Left ventricle myocardium superior (tissue), 1 donor: ENCODE measurements at places on chromosomes 4 and X.

- DNase-seq: no peak
Observed at GRCh38 chr4:99998062-99998867, 48.2 kb upstream of the H2AZ1 start.

GRCh38 chr4:7344636-7345155 is 90.0 kb downstream of the PSAPL1 start:
- no peak for DNase-seq

- DNase-seq: no peak
Observed at GRCh38 chr4:112854420-112854819, 195.0 kb upstream of the ANK2 start.

DNA sequence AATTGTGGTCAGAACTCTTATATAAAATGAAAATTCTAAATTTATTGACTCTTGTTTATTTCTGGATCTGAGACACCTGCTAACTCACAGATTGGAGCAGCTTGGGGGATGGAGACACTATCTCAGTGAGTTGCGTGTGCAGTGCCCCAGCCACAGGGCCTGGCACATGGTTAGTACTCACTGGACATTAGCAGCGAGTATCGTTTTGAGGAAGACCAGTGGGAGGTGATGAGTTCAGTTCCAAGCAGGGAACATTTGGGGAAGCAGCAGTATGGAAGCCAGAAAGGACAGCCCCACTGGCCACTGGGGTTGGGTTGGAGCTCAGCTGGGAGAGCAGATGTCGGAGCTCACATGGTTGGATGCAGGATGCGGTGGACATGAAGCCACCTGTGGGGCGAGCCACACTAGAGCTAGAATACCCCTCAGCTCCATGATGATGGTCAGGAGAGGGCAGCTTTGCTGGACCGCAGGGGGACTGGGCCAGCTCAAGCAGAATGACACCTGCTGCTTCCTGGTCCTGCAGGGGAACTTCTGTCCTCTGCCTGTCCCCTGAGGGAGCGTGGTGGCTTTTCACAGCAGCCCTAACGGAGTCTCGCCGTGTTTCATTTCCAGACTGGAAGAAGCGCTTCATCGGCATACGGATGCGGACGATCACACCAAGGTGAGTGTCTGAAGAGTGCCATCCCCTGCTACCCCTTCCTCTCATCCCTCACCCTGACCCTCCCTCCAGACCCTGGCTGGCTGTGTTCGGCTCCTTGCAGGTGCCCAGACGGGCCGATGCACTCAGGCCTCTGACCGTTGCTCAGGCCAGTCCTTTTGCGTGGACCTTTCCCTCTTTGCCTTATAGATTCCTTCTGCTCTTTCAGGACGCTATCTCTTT is 32.5 kb downstream of the HTRA3 start:
- DNase-seq: no peak

DNA sequence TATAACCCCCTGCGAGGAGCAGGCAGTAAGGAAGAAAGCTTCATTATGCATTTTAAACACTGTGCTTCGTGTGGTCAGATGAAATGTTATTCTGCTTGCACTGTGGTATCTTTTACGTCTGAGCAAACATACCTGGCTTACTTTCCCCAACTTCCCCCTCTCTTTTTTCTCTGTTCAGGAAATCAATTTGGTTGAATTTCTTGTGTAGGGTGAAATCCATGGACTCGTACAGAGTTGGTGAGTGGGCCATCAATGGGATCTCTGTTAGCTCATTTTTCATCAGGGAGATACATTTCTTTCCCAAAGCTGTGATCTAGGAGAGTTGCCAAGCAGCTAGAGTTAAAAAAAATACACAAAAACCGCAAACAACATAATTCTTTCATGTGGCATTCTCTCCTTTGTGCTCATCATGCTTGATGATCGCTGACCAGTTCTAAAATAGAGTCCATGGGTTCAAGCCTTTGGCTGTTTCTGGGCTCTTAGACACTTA is 98.5 kb downstream of the FRAS1 start:
- no peak for DNase-seq

DNA sequence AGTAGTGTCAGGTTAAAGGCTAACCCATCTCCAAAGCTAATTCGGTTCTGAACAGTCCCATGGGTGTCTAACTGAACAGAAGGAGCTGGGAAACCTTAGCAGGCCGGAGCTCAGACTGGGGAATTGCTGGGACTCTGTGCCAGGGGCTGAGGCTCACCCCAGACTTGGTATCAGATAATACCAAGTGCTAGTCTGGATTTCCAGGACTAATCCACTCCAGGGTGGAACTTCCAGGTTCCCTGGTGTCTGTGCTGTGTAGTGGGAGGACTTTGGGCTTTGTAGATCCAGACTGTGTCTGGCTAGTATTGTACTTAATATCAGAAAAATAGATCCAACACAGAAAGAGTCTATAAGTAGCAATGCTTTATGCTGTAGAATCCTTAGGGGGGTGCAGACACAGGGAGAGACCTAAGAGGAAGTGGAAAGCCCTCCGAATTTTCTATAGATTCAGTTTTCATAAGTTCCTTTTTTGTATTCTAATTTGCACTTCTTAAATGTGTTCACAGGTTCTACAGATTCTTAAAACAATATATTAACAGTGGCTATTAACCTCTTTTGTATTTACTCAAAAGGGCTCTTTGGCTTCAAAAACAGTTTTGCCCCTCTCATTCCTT is 4.1 kb downstream of the ZNF827 start:
- DNase-seq: no peak
